ENCODE measurements at places on chromosomes 5 and 9. TPM values are rescaled to one million over a fixed set of nuclear protein-coding genes. Genes with fewer than 3 reads are reported as not detected.

DNA sequence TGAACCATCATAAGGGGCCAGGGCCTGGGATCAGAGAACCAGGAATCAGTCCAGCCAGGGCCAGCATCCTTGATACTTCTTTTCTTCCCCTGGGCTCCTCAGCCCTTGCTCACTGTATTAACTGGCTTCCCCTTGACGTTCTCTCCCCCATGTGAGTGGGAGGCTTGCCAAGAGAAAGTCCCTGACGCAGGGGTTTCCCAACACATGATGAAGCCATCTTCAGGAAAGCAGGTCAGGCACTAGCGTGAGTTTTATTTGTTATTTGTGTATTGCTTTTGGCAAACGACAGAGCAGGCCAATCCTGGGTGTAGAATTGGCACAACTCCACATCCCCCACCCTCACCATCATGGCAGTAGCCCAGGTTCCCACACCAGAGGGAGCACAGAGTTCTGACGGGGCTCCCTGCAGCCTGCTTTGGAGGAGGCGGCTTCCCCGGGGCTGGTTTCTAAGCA lies 165.5 kb upstream of the NFIL3 start:
- H3K4me1 ChIP-seq, result no peaks in the 10 kb centered on the region
- H3K4me3 ChIP-seq, result no peak overlapping the region
- H3K36me3 ChIP-seq, result no peaks in the 10 kb centered on the region
- peaks cover 2% of the 10 kb centered on the region for H3K27me3 ChIP-seq

- no peaks in the 10 kb centered on the region for H3K36me3 ChIP-seq
- peaks cover 3% of the 10 kb centered on the region for H3K27me3 ChIP-seq
Measured at GRCh38 chr5:180598316-180598701, 7.0 kb upstream of the SCGB3A1 start.

DNA sequence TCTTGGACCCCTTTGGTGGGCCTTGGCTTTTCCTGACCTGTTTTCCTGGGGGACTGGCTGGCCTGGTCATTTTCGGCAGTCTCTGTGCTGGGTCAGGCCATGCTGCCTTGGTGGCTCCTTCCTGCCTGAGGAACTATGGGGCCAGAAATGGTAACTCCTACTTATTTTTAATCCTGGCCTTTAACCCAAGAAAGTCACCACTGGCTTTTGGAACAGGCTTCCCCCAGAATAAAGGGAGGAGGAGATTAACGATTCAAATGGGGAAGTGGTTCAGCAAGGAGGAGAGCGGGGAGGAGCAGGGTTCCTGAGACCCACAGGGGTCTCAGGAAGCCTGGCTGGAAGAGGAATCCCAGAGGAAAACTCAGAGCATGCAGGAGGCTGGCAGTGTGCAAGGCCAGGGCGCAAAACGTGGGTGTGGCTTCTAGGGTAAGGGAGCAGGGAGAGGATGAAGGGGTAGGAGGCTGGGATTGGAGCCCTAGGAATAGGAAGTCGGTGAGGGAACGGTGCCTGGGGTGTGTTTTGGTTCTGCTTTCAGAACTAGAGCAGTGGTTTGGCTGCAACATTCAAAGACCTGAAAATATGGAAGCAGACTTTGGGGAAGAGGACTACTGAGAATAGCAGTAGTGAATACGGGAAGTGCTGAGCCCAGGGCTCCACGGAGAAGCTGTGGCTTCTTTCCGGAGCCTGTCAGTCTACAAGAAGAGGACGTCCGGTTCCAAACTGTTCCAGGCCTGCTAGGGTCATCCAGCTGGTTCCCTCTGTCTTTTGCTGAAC lies 271.1 kb upstream of the KLF4 start:
- DNase-seq, result no peak
- H3K4me1 ChIP-seq, result no peaks in the 10 kb centered on the region
- H3K4me3 ChIP-seq, result no peak overlapping the region
- no peak overlapping the region for H3K27ac ChIP-seq
- H3K36me3 ChIP-seq, result no peaks in the 10 kb centered on the region

GRCh38 chr5:67934976-67935375 lies 280.6 kb upstream of the PIK3R1 start:
- no peaks in the 10 kb centered on the region for H3K27me3 ChIP-seq
- no peak overlapping the region for H3K27ac ChIP-seq
- H3K4me1 ChIP-seq, result no peaks in the 10 kb centered on the region
- no peak overlapping the region for H3K4me3 ChIP-seq
- no peak for DNase-seq

- no peaks in the 10 kb centered on the region for H3K4me1 ChIP-seq
- no peak overlapping the region for H3K27ac ChIP-seq
- no peaks in the 10 kb centered on the region for H3K27me3 ChIP-seq
- H3K36me3 ChIP-seq, result no peaks in the 10 kb centered on the region
- no peak overlapping the region for H3K4me3 ChIP-seq
Measured at GRCh38 chr5:97338729-97339128, 155.7 kb upstream of the RIOK2 start.

DNA sequence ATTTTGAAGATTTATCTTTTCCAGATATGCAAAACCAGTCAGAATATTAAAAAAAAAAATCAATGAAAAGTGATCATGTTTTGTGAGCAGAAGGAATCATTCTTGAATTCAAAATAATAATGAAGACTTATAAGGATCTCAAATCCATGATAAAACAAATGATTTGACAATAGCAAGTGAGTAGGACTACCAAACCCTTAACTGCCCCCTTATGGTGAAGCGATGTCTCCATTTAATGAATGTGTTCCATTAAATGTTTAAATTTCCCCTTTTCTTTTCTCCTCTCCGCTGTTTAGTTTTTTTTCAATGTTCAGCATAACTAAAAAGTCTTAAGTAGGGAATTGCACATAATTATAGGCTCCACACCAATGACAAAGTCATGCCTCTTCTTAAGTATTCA lies 12.2 kb upstream of the MARCHF3 start:
- H3K4me1 ChIP-seq, result peaks cover 16% of the 10 kb centered on the region
- DNase-seq, result no peak
- no peaks in the 10 kb centered on the region for H3K27me3 ChIP-seq
- no peak overlapping the region for H3K27ac ChIP-seq
- no peak overlapping the region for H3K4me3 ChIP-seq

GRCh38 chr5:122145906-122146305 lies 16.6 kb downstream of the ZNF474 start:
- no peak overlapping the region for H3K27ac ChIP-seq
- no peak for DNase-seq
- H3K27me3 ChIP-seq, result no peaks in the 10 kb centered on the region
- no peak overlapping the region for H3K4me3 ChIP-seq

- DNase-seq, result no peak
- H3K27me3 ChIP-seq, result no peaks in the 10 kb centered on the region
- no peaks in the 10 kb centered on the region for H3K4me1 ChIP-seq
- no peaks in the 10 kb centered on the region for H3K36me3 ChIP-seq
- H3K27ac ChIP-seq, result no peak overlapping the region
- H3K4me3 ChIP-seq, result no peak overlapping the region
Measured at GRCh38 chr9:20033511-20033910, 244.7 kb upstream of the SLC24A2 start.

GRCh38 chr9:77896938-77897667 lies 134.5 kb downstream of the GNAQ start:
- H3K36me3 ChIP-seq, result no peaks in the 10 kb centered on the region
- H3K4me3 ChIP-seq, result no peak overlapping the region
- H3K27me3 ChIP-seq, result no peaks in the 10 kb centered on the region
- H3K27ac ChIP-seq, result no peak overlapping the region
- no peak for DNase-seq
- peaks cover 10% of the 10 kb centered on the region for H3K4me1 ChIP-seq

DNA sequence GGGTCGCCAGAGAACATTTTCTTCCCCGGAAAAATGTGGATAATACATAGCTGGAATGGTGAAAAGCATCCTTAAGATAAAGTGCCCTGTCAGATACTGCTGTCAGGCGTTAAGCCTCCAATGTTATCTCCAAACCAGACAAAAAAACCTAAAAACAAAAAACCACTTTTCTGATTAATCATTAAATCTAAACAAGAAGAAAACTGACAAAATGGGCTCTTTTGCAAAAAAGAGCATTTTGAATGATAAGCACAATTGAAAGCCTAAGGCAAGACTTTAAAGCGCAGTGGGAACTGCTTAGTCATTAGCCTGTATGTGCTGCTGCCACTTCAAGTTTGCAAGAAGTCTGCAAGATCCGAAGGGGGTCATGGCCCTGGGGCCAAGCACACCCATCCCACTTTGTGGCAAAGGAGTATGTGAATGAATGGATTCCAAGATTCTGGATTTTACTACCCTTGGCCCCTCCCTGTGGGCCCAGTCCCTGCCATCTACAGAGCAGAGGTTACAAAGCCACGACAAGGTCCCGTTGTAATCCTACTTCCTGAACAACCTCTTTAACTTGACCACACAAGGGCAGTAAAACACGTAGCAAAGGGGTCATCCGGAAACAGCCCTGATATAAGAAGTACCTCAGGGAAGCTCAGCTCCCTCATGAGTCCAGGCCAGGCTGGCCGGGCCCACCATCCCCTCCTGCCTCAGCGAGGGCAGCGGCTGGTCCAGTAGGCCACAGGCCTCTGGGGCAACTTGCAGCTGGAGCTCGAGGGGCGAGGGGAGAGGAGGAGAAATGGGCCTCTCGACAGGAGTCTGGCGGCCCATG lies 29.7 kb downstream of the SHB start:
- H3K4me1 ChIP-seq, result peaks cover 51% of the 10 kb centered on the region
- peak overlapping the region; percentile 57 for H3K27ac ChIP-seq
- no peak for DNase-seq
- no peaks in the 10 kb centered on the region for H3K27me3 ChIP-seq
- H3K36me3 ChIP-seq, result no peaks in the 10 kb centered on the region
- H3K4me3 ChIP-seq, result no peak overlapping the region

DNA sequence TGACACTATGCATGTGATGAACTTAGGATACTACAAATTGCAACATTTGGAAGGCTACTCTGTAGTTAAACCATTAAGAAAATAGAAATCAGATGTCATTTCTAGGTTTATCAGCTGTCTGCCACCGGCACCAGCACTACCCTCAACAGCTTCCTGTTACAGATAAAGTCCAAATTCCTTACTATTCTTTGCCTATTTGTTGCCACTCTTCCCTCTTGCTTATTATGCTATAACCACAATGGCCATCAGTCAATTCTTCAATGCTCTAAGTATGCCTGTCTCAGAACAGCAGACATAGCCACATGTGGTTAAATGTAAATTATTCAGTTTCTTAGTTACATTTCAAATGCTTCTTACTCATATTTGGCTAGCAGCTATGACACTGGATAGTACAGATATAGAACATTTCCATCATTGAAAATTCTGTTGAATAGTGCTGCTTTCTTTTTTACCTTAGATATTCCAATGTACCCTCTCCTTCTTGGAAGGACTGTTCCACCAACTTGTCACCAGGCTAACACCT lies 21.0 kb downstream of the DHX29 start:
- H3K27me3 ChIP-seq, result no peaks in the 10 kb centered on the region
- no peak overlapping the region for H3K27ac ChIP-seq

DNA sequence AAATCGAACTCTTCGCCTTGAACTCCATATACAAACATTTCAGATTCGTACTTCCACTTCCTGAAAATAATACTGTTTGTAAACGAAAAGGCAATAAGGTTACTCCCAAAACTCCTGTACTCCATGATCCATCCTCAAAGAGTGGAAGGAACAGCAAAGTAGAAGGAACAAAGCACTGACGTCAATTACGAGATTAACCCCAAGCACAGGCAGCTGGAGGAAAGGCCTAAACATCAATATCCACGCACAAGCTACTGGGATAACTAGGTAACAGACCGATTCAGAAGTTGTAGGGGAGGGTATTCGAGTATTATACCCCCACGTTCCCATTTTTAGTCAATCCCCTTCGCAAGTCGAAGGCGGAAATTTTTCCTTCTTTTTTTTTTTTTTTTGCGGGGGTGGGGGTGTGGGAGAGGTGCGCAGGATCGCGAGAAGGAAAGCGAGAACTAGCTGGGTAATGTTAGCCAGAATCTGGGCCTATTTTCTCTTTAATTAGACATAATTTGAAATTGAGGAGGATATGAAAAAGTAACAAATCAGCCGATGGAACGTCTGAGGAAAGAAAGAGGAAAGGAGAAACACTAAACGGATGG lies 909 bp downstream of the AFF4 start:
- H3K4me3 ChIP-seq, result peak overlapping the region; percentile 87
- H3K36me3 ChIP-seq, result no peaks in the 10 kb centered on the region
- peak overlapping the region; percentile 96 for H3K27ac ChIP-seq
- DNase-seq, result peak; percentile 72
- H3K27me3 ChIP-seq, result no peaks in the 10 kb centered on the region
- peaks cover 4% of the 10 kb centered on the region for H3K4me1 ChIP-seq

DNA sequence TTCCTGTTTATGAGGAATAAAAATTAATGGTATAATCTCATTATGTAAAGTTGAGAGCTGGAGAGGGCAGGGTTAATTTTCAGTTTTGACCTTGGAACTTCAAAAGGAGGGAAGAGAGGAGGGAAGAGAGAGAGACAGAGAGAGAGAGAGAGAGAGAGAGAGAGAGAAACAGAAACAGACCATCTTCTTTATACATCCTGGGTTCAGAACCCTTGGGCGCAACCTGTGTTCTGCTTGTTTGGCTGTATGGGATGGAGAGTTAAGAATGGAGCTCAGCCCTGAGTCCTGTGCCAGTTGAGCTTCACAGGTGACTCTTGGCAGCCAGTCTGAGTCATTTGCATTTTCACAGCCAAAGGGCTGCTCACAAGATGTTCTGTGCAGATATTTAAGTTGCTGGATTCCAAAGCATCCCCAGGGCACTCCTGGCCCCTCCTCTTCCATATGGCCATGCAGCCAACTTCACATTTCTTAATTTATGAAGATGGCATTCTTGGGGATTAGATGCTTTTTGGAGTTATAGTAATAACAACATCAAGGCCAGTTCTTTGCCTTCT lies 143.5 kb downstream of the CARTPT start:
- H3K27me3 ChIP-seq, result peaks cover 2% of the 10 kb centered on the region
- no peak overlapping the region for H3K4me3 ChIP-seq
- H3K27ac ChIP-seq, result no peak overlapping the region
- H3K4me1 ChIP-seq, result peaks cover 7% of the 10 kb centered on the region
- no peaks in the 10 kb centered on the region for H3K36me3 ChIP-seq

- no peaks in the 10 kb centered on the region for H3K36me3 ChIP-seq
- no peak overlapping the region for H3K27ac ChIP-seq
Measured at GRCh38 chr9:72315089-72315509, 49.9 kb downstream of the ZFAND5 start.

DNA sequence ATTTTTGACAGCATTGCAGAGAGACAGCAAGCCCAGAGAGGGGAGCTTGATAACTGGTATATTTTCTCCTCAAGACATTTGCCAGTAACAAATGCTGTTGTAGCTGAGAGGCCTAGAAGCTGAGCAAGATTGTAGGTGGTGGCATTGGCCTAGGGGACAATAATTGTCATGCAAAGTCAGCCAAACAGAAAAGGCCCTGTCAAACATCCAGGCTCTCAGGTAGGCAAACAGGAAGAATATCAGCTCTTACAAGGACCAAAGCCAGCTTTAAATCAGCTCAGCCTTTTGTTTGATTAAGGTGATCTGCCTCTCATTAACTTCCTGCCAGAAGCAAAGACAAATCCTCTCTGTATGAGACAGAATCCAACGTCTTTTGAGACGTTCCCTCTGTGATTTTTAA lies 29.7 kb upstream of the BARX1 start:
- H3K27ac ChIP-seq, result no peak overlapping the region
- H3K4me1 ChIP-seq, result no peaks in the 10 kb centered on the region
- no peak for DNase-seq
- no peaks in the 10 kb centered on the region for H3K36me3 ChIP-seq
- no peak overlapping the region for H3K4me3 ChIP-seq
- H3K27me3 ChIP-seq, result peaks cover 2% of the 10 kb centered on the region

GRCh38 chr9:100525563-100525962 lies 52.3 kb upstream of the CAVIN4 start:
- no peak overlapping the region for H3K27ac ChIP-seq
- H3K27me3 ChIP-seq, result no peaks in the 10 kb centered on the region
- no peaks in the 10 kb centered on the region for H3K4me1 ChIP-seq
- no peak for DNase-seq

The EHMT1 gene
- 64.5 TPM for total RNA-seq

The CARTPT gene
- total RNA-seq, result not detected

The SHC3 gene
- total RNA-seq, result 4.6 TPM

The PARP8 gene
- 36.2 TPM for total RNA-seq

The SPINK7 gene
- not detected for total RNA-seq

The PSMD5 gene
- total RNA-seq, result 78.1 TPM

Measured in astrocyte (in vitro differentiated cells and primary cell).